Effector memory CD4-positive, alpha-beta T cell (primary cell): ENCODE measurements at places on chromosomes 7 and 10.

DNA sequence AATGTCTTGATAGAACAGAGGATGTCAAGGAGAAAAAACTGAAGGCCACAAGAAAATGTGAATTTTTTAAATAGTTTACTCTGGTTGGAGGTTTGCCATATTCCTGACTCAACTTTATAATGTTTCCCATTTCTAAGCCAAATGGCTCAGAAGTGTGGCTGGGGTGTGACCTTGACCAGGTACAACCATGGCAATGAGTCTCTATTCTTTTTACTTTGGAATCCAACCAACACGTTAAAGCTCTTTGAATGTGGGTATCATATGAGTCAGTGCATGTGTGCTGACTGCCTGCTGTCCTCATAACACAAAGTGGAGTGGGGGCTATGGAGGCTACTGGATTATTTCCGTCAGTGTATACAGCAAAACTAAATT is 33.5 kb upstream of the DLD start:
- DNase-seq, result no peak

- no peak for DNase-seq
Observed at GRCh38 chr10:55091691-55092328, 290.8 kb upstream of the PCDH15 start.

DNA sequence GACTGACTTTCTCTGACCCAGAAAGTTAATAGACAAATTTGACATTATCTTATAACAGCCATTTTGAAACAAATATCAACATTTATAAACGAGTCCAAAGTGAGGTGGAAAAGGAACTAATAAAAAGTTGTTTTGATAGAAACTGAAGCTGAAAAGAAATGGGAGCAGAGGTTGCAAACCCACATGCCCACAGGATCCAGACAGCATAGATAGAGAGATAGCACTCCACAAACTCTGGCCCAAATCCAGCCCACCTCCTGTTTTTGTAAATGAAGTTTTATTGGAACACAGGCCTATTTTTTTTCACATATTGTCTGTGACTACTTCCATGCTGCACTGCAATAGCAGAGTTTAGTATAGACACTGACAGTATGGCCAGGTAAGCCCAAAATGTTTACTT is 171.9 kb downstream of the PRKG1 start:
- DNase-seq, result no peak

DNA sequence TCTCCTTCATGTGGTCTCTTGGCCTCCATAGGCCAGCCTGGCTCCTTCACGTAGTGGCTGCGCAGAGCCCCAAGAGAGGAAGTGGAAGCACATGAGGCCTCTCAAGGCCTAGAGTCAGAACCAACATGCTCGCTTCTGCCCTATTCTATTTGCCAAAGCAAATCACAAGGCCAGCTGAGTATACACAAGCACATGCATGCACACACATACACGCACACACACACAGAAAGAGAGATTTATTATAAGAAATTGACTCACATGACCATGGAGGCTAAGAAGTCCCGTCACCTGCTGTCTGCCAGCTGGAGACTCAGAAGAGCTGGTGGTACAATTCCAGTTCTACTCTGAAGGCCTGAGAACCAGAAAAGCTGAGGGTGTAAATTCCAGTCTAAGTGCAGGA is 64.3 kb upstream of the NRP1 start:
- no peak for DNase-seq

DNA sequence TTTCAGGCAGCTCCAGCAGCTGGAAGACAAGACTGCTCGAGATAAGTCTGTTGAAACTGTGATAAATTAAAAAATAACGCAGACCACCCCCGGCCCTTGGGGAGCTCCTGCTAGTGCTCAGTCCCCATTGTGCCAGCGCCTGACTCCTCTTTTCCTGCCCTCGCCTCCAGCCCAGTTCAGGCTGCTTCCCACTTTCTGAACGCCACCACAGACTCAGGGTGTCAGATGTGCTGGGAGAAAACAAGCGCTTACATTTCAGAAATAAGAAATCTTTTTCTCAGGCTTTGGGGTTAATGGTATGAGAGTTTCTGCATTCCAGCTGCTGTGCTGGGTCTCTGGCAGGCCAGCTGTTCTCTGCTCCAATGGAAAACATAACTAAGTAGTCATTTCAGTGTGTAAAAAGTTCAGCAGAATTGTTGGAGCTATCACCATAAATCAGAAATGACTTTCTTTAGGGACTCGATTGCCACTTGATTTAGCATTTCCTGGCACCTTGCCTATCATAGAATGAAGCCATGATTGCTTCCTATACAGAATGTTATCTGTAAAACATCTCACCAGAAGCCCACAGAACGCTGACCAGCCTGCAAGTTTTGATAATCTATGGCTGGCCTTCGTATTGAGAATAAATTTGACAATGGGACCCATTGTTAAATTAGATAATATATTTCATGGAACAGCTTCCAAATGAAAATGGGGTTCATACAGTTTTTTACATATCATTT is 257.0 kb upstream of the ZNF32 start:
- DNase-seq, result no peak

DNA sequence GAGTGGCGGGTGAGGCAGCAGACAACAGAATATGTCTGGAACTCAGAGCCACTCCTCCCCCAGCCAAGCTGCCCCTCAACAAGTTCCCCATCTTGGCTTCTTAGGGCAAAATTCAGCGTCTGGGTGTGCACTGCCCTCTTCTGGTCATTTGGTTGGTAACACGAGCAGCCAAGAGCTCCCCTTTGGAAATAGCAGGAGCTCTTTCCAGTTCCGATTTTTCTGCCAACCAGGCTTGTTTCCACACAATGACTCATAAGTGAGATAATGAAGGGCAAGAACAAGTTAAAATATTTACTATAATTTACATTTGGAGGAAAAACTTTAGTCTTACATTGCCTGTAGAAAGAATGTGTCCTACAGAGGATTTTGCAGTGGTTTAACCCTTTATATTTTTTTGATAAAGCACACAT is 70.5 kb downstream of the ADCYAP1R1 start:
- no peak for DNase-seq

DNA sequence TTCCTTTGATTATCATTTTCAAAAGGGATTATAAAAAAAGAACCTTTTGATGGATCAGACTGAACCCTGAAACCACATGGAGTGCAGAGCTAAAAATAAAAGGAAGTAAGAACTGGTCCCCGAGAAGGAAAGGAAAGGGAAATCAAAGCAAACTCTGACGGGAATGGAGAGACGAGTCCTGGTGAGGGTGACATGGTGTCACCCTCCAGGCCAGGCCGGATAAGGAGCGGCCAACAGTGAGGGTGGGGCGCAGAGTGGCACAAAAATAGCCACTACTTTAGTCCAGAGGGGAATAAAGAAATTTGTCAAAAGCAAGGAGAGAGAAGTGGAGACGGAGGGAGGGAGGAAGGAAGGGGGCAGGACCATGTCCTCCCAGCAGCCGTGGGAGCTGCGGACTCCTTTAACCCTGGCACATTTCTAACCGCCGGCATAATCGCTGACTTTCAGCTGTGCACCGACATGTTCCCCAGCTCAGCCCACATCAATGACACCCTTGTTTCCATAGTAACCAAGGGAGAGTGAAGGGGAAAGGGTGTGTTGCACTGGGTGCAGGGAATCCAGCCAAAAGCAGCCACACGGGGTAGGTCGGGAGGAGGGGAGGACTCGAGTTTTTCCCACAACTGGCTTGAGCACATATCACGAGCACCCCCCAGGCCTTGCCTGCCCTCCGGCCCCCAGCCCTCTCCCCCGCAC is 29.7 kb downstream of the TRIM8 start:
- peak; percentile 68 for DNase-seq

GRCh38 chr7:11833431-11833830 is 1.4 kb upstream of the THSD7A start:
- DNase-seq, result no peak

DNA sequence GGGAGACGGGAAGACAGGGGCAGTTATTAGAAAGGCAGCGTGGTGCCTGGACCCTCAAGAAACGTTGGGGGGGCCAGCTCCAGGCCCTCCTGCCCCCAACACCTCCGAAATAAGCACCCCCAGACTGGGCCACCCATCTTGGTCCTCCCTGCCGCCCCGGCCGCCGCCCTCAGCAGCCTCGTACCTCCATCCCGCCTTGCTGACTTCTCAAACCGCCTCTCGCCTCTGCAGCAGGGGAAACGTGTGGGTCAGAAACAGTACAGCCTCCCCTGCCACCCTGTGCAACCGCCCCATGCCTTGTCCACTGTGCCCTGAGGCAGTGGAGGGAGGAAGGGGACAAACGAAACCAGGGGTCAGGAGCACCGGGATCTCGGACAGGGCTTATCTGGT is 7.2 kb downstream of the GIGYF1 start:
- DNase-seq, result no peak

DNA sequence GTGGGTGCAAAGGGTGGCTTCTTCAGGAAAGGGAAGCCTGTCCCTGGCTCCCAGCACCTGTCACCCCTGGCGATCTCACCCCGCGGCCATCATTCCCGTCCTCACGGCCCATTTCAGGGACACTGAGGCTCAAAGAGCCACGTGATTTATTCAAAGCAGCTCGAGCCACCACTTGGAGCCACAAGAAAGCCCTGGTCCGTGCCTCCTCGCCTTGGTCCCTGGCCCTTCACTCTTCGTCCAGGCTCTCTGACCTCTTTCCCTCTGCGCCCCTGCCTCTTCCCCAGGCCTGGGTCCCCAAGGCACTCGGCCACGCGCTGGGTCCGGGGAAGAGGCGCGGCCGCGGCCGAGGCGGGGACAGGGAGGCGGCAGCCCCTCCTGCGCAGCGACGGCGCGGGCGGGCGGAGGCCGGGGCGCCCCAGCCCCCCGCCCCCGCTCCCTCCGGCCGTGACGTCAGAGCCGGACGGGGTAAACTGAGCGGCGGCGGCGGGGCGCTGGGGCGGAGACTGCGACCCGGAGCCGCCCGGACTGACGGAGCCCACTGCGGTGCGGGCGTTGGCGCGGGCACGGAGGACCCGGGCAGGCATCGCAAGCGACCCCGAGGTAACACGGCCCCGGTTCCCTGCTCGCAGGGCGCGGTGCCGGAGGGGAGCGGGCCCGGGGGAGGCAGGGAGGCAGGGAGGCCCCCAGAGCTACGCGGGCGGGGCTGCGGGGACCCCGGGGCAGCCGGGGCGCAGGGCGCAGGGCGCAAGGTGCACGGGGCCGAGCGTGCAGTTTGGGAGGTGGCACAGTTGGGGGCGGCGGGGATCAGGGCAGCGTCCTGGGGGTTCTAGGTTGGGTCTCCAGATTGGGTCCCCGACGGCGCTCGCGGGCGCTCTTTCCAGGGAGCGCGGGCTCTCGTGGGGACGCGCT is at the start of gene SLC18A2:
Gene SLC18A2, plus strand, starts transcription at position 494 of the 909 bp plus-strand sequence. CDS start 580 bp downstream, outside the sequence.
- DNase-seq, result no peak

DNA sequence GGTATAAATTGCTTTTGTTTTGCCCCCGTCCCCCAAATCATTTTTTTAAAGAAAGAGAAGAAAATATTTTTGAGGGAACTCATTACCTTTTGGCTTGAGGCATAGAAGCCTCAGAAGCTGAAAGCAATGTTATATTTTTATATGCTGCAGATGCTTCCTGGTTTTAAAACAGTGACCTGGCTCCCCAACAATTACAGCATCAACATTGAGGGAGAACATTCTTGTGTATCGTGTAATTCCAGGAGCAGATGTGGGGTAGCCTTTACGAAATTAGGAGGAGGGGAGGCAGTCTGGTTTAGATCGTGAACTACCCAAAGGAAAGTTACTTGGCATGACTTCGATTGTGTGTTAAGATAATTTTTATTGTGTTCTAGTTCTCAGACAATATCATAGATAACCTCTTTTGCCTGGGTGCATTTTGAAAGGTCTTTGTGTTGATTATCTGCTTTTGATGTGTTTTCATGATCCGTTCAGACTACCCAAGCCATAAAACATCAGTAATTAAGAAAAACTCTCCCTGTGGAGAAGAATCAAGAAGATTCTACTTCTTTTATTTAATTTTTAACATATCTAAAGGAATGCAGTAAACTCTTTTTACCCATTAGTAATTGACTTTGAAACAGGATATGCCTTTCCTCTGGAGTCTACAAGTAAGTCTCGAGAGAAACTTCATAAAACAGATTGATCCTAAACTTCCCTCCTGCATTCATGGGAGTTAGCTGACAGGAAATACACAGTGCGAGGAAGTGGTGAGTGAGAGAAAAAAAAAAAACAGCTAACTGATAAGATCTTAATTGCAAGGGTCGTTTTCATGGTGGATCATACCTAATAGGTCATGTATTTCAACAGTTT is 141.4 kb downstream of the KIAA1217 start:
- no peak for DNase-seq

GRCh38 chr7:1708596-1709251 is 38.6 kb downstream of the ELFN1 start:
- DNase-seq, result no peak

- no peak for DNase-seq
Observed at GRCh38 chr7:46152696-46153095, 231.6 kb upstream of the IGFBP3 start.

GRCh38 chr7:142717453-142717852 is 31.8 kb upstream of the PRSS1 start:
- DNase-seq, result peak; percentile 14

- no peak for DNase-seq
Observed at GRCh38 chr10:87079106-87079836, 15.4 kb downstream of the GLUD1 start.

DNA sequence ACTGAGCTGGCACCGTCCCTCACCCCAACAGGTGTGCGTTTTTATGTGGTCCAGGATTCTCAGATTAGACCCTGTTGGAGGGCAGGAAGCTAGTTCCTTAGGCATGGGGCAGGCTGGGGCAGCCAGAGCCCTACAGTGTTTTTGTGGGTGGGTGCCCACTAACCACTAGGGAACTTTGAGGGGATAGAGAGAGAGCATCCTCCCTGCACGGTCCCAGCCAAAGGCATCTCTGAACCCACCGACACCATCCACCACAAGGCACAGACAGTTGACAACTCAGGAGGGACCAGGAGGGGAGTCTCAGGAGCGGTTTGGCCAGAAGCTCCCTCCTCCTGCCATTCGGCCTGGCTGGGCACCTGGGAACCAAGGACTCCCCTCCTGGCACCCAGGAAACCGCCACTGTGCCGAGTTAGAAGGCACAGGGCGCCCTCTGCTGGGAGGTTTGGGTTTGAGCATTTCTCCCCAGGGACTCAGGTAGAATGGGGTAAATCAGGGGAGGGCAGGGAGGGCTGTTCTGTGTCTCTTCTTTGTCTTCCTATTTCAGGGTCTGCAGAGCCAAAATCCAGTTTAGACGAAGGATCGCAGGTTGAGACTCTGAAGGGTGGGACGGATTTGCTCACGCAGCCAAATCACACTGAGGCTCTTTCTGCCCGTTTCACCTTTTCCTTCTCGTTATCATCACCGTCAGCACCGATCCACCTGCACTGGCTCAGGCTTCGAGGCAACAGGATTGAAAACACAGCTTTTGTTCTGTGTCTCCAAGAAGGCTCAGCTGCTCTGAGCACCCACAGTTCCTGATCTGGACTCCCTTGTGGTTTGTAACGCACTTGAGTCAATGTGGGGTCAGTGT is 84.8 kb upstream of the COL13A1 start:
- peak; percentile 10 for DNase-seq

DNA sequence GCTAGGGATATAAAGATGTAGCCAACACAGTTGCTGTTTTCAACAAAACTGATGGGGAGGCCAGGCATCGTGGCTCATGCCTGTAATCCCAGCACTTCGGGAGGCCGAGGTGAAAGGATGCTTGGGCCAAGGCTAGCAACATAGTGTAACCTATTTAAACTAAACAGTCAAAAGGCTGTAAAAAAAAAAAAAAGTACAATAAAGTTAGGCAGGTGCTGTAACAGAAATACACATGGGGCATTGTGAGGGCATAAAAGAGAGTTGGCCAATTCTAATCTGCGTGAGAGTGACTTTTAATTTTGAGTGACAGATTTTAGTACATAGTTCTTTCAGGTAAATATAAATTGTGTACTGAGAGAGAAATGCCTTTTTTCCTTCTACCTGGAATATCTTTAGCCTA is 6.2 kb downstream of the XRCC2 start:
- DNase-seq, result no peak

GRCh38 chr7:4208086-4208485 is 474.0 kb upstream of the FOXK1 start:
- no peak for DNase-seq
